GM20000 (cell line): ENCODE measurements at places on chromosomes 12 and 14.

DNA sequence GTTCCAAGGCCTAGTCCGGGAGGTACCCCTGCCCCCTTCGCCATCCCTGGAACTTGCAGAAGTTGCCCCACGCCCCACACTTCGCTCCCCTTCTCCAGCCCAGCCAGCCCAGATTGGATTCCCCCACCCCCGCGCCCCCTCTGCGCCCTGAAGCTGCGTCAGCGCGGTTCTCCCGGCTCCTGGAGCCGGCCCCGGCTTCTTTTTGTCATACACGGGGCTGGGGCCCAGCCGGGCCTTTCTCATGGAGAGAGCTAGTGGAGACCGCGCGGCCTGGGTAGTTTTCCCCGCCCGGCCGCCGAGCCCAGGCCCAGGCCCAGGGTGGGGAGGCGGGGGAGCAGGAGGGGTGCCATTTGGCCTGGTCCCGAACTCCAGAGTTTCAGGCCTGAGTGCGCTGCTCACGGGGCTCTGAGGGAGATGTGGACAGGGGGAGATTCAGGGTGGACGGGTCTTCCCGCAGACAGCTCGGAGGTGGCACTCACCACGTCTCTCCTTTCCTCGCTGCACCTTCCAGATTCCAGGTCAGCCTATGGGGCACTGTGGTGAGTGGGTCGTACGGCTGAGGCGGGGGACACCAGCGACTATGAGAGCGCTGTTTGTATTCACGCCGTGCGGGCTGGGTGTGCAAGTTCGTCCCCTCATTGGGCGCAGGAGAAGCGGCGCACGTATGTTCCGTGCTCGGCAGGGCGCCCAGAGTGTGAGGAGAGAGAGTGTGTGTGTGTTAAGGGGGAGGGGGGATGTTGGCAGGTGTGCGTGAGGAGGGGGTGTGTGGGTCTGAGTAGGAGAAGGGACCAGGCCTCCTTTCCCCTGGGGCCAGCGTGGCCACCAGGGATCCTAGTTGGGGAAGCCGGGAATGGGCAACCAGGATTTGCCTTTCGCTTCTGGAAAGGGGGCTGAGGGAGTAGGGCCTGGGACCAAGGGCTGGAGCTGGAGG, 785 bp upstream of the LHX5 start:
- peak; percentile 22 for DNase-seq

DNA sequence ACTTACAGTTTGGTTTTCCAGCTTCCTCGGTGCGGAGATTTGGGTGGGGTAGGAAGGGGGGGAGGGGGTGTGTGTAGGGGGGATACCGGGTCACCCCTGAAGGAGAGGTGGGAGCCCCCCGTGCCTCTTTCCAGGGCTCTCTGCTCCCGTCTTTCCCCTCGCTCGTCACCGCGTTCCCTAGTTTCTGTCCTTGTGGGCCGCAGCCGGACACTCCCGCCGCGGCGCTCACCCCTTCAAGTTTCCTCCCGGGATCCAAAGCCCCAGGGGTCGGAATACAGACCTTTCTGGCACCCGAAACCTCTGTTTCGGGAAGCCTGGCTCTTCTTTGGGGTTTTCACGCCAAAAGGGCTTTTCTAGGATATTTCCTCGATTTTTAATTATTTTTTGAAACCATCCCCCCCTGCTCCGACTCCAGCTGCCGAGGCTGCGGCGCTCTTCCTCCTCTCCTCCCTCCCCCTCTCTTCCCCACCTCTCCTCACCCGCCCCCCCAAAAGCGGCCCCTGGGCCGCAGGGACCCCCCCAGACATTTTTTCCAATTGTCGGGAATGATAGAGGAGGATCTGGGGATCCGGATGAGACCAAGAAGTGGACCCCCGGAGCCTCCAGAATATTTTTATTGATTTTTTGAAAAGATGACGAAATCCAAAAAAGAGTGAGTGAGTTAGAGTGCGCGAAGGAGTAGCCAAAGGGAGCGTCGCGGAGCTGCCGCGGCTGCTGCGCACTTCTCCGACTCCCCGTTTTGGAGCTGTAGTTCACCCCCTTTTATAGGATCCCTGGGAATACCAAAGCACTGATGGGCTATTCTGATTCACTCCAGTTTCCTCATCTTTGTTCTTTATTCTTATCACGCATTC, 1.7 kb downstream of the CCND2 start:
- no peak for DNase-seq

- DNase-seq = no peak
Observed at GRCh38 chr12:726281-727140, 25.9 kb upstream of the WNK1 start.

- peak; percentile 82 for DNase-seq
Observed at GRCh38 chr12:106246891-106247673, 738 bp downstream of the CKAP4 start.

GRCh38 chr12:132955094-132956010, 754 bp downstream of the ZNF605 start:
- peak; percentile 58 for DNase-seq
